ENCODE measurements at places on chromosomes 11 and 22.

DNA sequence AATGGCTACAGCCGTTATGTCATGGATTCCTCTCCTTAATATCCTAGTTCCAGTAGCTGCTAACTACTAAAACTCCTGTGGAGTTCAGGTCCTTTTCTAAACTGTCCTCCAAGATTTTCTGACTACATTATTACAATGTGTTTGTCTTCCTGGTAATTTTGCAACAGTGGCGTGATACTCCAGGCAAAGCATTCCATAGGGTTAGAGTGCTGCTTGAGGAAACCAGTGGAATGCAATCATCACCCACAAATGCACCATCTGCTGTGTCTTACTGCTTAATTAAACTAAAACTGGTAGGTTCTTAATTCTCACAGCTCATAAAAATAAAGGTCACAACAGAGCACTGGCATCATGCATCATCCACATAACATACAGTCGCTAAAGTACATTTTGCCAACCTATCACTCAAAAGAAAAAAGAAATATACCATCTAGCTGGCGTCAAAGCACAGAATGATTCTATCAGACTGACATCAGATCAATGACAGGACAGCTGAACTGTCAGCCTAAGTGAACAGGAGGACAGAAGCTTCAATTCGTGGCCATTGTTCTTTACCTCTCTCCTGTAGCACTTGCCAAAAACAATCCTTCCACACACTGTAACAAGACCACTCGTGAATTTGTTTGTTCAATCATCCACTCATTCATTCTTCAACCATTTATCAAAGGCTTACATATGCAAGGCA, 182.5 kb downstream of the CADM1 start:
- DNase-seq, result no peak

DNA sequence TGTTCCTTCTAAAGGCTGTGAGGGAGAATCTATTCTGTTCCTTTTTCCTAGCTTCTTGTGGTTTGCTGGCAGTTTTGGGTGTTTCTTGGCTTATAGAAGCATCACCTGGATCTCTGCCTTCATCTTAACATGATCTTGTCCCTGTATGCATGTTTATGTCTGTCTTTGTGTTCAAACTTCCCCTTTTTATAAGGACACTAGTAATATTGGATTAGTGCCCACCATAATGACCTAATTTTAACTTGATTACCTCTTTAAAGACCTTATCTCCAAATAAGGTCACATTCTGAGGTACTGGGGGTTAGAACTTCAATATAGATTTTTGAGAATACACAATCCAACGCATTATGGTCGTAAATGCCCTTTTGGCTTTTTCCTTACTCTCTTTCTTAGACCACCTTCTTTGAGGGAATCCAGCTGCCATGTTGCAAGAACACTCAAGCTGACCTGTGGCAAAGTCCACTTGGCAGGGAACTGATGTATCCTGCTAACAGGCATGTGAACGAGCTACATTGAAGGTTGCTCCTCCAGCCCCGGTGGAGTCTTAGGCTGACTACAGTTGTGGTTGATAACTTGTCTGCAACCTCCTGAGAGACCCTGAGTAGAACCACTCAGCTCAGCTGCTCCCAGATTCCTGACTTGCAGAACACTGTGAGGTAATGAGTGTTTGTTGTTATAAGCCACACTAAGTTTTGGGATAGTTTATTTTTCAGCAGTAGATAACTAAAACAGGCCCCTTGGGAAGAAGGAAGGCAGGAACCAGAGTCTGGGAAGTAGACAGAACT, 127.1 kb upstream of the OR9Q1 start:
- DNase-seq, result no peak

- DNase-seq, result no peak
These were observed 33.0 kb upstream of the PITPNB start for GRCh38 chr22:27952091-27952490.

DNA sequence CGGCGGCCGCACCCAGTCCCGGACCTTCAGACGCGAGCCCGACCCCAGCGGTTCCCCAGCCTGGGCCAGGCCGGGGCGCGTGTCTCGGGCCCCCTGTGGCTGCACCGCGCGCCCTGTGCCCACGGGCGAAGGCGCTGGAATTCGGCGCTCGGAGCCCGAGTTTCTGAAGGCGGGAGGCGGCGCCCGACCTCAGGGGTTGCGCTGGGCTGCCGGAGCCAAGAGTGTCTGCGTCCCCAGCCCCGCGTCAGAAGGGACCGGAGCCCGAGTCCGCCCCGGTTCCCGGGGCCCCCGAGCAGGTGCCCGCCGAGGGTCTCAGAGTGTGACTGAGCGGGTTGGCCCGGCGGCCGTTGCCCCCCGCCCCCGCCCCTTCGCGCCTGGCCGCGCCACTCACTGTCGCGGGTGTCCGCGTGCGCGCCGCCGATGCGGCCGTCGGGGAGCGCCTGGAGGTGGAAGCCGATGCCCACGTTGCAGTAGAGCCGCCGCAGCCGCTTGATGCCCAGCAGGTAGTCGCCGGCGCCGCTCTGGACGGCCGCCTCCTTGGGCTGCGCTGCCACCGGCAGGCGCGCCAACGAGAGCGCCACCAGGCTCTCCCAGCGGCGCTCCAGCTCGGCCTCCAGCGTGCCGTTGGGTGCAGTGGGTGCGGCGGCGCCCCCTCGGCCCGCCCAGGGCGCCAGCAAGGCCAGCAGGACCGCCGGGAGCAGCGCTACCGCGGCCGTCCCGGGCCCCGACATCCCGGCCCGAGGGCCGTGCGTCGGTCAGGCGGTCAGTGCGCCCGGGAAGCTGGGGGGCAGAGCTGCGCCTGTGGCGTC, 583 bp downstream of the FGF4 start:
- DNase-seq, result no peak

- DNase-seq, result no peak
These were observed 23.1 kb upstream of the IRAG1 start for GRCh38 chr11:10716543-10717259.

DNA sequence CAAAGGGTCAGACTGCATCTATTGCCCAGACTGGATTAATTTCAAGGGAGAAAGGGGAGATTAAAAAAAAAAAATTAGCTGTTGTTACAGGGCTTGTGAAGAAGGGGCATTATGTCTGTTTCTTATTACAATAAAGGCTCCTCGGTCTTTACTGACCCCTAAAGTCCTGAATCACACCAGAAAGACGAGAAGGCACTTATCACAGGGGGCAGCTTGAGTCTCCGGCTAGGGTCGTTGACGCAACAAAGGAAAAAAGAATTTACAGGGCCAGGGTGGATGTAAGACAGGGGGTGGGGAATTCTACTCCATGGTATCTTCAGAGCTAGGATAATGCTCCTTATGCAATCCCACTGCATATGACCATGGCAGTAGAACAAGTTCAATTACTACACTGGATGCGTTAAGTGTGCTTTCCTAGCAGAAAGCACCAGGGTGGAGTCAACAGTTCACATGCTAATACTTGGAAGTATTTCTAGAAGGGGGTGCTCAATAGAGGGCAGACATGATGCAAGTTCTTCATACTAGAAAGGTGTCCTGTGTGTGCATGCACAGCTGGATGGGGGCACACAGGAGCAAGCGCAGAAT, 16.5 kb downstream of the DDX17 start:
- DNase-seq, result no peak

DNA sequence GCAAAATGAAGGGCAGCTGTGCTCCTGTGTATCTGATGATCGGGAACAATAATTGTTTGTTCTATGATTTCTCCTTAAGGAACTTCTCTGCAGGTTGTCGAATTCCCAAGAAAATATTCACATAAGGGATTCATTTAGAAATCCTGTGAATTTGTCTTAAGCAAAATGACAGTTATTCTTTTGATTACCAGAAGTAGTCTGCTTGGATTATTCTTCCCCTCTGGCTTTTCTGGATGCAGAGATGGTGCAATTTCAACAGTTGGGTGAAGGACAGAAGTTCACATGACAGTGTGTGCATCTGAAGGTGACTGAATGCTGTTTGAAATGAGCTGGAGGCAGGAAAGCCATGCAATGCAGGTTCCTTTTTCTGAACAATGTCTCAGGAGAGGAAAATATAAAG, 137.2 kb upstream of the MTMR2 start:
- no peak for DNase-seq

- DNase-seq, result no peak
These were observed 71.6 kb downstream of the KCNQ1 start for GRCh38 chr11:2516276-2517015.
